ENCODE measurements at places on chromosomes 7 and 10. TPM values are rescaled to one million over a fixed set of nuclear protein-coding genes. Genes with fewer than 3 reads are reported as not detected.
A peak's percentile ranks its signal among the peaks of the same experiment; 100 is the strongest.

DNA sequence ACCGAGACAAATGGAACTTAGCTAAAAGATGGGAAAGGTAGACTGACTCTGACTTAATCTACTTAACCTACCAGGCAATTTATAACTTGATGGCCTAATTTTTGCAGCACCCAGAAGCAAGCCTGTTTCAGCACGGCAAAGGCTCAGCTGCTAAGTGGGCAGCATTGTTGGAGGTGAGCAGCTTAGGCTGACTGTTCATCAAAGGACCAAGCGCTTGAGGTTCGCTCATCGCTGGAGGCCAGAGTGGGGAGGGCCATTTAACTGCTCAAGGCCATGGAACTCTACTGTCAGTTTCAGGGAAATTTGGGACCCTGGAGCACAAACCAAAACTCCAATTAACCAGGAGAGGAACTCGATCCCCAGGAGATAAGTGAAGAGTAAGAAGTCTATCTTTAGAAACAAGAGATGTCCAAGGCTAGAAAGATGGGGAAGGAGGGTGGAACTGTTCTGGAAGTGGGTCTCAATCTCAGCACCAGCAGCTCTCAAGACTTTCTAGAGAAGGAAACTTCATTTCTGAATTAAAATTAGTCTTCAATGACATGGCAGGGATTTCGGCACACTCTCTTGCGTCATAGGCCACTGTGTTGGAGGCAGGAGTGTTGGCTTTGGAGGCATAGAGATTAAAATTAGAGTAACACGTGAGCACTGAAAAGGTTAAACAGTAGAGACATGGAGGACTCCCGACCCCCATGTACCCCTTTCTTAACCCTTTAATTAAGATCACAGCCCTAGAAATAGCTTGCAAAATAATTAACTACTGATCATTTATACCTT lies 43.1 kb downstream of the EGFR start:
- no peak for DNase-seq

GRCh38 chr7:27822245-27822644 lies 82.3 kb downstream of the TAX1BP1 start:
- no peak for DNase-seq

DNA sequence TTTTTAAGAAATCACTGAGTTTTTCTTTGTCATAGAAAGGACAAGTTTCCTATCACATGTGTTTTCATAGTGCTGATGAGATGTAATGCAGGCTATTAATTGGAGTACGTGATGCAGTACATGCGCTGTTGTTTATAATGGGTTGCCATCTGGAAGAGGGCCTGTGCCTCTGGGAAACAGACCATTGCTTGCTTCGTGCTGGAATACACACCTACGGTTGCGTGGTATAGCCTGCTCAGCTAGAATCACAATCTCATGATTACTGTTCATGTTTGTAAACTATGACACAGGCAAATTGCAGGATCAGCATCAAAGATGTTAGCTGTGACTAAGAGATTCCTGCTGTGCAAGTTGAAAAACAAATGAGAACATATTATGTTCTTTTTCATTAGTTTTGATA lies 107.2 kb upstream of the STEAP1B start:
- DNase-seq = peak; percentile 50

DNA sequence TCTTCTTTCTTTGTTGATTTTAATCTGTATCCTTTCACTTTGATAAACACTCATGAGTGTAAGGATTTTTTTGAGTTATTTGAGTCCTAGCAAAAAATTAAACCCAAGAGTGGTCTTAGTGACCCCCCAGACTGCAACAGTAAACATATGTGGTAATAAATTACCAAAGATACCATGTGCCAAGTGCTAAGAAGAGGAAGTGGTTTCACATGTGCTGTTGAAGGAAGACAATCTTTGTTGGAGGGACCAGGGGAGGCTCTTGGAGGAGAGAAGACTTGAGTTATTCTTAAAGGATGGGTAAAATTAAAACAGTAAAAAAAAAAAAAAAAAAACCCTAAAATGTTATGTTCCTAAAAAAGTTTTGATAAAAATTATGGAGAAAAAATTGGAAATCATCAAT lies 150.2 kb downstream of the SEC23IP start:
- no peak for DNase-seq

- DNase-seq = peak; percentile 80
Measured at GRCh38 chr7:36207451-36208291, 54.6 kb downstream of the EEPD1 start.

The MYL7 gene
- not detected for total RNA-seq

The MYH16 gene
- 0.53 TPM for total RNA-seq

Data from bronchial epithelial cell (primary cell).